Ecto neural progenitor cell (in vitro differentiated cells): ENCODE measurements at places on chromosomes 7 and 10.

- DNase-seq: no peak
These were observed 299.6 kb downstream of the MDFIC start for GRCh38 chr7:115221456-115221855.

DNA sequence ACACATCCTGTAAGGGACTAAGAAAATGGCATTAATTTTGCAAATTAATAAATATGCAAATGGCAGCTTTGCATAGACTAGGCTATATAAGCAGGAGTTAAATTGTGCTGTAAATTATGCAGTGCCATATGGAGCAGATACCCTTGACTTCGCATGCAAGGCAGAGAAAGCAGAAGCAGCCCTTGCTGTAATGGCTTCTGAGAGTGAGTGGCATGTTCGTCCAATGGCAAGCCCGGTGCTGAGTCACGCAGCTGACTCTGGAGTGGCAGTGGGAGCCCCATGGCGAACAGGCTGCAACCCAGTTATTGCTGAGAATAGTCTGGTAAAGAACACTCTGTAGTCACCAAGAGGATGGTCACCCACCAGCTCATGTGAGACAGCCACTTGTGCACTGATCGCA is 1186.5 kb downstream of the TYW1 start:
- no peak for DNase-seq

GRCh38 chr10:49079499-49079898 is 35.8 kb downstream of the VSTM4 start:
- no peak for DNase-seq

DNA sequence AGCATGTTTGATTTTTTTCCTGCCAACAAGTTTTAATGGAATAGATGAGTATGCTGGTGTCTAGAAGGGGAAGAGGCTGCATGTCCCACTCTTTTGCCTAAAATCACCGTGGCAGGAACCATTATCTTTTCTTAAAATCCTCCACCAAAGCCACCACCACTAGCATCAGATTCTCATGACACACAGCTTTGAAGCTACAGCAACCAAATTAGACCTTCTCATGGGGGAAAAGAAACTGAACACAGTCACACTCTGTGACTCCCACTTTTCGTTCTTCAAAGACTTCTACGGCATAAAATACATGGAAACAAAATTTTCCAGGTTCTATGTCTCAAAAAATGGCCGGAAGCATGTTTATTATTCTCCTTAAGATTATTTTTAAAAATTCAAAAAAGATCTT is 81.8 kb downstream of the SGMS1 start:
- no peak for DNase-seq

DNA sequence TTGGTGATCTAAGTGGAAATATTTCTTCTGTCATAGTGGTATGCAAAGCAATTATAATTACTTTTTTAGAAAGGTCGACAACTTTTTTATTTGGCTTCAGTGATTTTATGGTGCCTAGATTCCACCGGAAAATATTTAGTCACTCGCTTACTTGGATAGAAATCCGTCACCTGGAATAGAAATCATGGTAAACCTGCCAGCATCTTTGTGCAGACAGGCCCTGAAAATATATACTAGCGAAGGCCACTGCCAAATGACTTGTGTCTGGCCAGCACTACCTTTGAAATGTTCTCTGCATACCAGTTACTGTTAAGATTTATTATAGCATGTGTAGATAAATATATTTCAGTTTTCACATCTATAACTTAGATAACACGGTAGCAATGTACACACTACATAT is 226.4 kb downstream of the AGMO start:
- DNase-seq: no peak

- no peak for DNase-seq
These were observed 20.8 kb downstream of the ZDHHC16 start for GRCh38 chr10:97466755-97467154.

GRCh38 chr10:119933179-119933578 is 40.6 kb downstream of the SEC23IP start:
- DNase-seq: no peak

DNA sequence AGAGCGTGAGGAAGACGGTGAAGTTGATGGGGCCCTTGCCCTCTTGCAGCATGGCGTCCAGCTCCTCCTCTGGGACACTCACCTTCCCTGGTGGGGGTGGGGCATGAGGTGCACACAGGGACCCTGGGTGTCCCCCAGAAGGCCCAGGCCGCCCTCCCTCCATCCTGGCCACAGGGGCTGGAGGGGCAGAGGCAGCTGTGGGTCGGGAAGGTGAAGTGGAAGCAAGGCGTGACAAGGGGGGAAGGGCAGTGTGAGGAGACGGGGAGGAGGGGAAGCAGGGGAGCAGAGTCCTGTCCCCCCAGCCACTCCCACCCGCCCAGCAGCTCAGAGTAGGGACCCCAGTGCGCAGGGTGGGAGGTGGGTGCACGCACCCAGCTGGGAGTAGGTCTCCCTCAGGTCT is 791 bp downstream of the MYL7 start:
- no peak for DNase-seq

- DNase-seq: no peak
These were observed 54.0 kb upstream of the HECW1 start for GRCh38 chr7:43058271-43059066.

DNA sequence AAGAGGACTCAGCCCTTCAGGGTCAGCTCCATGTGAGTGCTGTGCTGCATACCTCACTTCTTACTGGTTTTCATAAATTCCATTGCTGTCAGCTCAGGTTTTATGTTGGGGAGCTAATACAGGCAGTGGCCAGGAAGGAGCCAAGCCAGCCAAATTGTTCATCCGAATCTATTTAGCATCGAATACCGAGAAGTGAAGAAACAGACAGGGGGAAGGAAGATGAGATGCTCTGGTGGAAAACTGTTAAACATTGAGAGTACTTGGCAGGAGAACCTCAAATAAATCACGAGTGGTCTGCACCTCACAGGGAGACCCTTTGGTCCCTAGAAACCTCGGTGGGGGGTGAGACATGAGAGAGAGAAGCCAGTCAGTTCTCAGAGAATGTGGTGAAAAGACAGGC is 196.0 kb upstream of the TMEM72 start:
- no peak for DNase-seq

- no peak for DNase-seq
These were observed 51.7 kb upstream of the PPIF start for GRCh38 chr10:79295563-79295962.

DNA sequence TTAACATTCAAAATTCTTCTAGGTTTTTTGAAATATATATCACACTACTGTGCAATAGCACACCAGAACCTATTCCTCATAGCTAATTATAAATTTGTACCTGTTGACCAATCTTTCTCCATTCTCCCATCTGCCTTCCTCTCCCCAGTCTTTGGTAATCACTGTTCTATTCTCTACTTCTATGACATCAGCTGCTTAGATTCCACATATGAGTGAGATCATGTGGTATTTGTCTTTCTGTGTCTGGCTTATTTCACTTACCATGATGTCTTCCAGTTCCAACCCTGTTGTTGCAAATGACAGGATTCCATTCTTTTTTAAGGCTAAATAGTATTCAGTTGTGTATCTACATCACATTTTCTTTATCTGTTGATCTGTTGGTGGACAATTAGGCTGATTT is 54.4 kb upstream of the CCDC6 start:
- DNase-seq: no peak

DNA sequence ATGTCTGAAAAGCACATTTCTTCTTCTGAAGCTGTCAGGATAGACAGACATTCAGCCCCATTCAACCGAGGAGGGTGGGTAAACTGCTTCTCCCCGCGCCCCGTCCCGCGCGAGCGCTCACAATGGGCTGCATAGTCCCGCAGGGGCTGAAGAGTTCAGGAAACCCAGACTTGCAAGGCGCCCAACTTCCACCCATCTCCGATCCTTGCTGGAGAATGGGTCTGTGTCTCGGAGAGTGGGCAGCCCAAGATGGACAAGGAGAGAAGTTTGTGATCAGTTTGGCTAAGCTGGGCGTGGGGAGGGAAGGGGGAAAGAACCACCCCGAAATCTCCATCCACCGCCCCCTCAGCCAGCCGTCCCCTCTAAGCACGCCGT is 686 bp downstream of the AASS start:
- DNase-seq: peak; percentile 57

DNA sequence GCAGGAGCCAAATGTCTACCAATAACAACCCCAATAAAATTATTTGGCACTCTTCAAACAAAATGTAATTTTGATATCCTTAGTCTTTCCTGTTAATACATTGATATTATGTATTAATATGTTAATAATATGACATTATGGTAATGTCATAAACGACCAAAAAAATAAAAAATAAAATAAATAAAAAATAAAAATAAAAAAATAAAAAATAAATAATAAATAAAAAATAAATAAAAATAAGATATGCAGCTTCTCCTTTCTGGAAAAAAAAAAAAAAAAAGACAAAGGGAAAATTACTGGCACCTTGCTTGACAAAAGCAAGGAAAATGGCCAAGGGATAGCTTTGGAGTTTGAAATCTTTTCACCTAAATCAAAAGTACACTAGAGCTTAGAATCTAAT is 168.5 kb downstream of the PPP1R17 start:
- DNase-seq: no peak

GRCh38 chr7:81590131-81590530 is 179.7 kb downstream of the HGF start:
- DNase-seq: no peak

DNA sequence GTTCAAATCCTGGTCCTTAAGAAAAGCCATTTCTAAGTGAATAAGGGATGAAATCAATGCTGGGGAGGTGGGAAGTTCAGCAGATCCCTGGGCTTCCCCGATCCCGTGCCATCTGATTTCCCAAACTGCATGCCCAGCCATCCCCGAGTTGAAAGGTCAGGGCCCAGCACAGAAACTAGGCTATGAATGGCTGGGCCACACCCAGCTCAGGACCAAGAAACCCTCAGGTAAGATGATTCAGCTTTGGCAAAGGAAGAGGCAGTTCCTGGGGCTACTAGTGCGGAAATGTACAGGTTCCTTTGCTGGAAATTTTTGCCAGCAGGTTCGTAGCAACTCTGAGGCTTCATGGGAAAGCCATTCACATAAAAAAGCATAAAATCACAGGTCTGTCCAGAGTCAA is 182.7 kb downstream of the FAM107B start:
- no peak for DNase-seq

DNA sequence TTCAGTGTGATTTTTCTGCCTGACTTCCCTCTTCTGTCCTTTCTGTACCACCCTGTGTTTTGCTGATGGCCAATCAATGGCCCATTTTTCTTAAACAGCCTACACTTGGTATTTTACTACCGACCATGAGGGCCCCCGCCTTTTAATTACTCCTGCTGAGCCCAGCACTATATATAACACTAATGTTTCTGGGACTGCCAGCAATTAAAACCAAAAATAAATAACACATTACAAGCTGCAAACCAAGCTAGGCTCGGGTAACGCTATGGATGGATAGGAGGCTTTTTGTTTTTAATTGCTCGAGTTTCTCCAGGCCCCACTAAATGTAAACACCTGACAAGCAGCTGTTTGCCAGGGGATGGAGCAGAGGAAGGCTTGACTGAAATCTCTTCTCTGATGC is 915.4 kb upstream of the AUTS2 start:
- DNase-seq: no peak

DNA sequence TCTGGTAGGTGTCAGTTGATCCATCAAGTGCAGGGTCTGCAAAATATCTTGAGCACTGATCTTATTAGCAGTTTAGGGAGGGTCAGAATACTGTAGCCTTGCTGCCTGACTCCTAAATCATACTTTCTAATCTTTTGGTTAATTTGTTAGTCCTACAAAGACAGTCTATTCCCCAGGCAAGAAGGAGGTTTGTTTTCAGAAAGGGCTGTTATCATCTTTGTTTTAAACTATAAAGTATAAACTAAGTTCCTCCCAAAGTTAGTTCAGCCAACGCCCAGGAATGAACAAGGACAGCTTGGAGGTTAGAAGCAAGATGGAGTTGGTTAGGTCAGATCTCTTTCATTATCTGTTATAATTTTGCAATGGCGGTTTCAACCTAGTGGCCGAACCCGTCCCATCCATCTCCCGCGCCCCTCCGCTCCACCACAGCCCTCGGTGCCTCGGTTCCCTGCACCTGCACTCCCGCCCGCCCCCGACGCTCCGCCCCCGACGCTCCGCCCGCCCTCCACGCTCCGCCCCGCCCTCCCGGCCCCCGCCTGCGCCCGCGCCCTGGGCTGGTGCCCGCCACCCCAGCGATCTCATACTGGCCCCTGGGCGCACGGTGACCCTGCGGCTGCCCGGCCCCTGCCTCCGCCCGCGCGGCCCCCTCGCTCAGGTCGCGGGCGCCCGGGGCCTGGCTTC is at the start of gene ADCK2:
Gene ADCK2, plus strand, starts transcription at position 564 of the 681 bp plus-strand sequence. CDS start 386 bp downstream, outside the sequence.
- peak; percentile 59 for DNase-seq

DNA sequence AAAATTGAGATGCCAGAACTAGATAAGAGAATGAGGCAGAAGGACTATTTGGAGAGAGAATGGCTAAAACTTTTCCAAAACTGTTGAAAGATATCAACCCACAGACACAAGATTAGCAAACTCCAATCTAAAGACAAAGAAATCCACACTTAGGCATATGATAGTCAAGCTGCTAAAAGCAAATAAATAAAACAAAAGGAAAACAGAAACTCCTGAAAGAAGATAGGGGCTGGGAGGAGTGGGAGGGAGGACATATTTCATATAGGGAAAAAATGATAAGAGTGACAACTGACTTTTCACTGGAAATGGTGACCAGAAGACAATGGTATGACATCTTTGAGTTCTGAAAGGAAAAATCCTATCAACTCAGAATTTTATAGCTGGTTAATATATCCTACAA is 105.4 kb upstream of the ADO start:
- DNase-seq: no peak

- DNase-seq: peak; percentile 86
These were observed 15.6 kb downstream of the PDAP1 start for GRCh38 chr7:99392659-99393354.

- DNase-seq: no peak
These were observed 1128.4 kb downstream of the SORCS3 start for GRCh38 chr10:105769248-105770184.

- no peak for DNase-seq
These were observed 153.9 kb downstream of the DNAJC1 start for GRCh38 chr10:21849607-21850006.

GRCh38 chr10:121043124-121043849 is 192.1 kb downstream of the WDR11 start:
- DNase-seq: no peak

DNA sequence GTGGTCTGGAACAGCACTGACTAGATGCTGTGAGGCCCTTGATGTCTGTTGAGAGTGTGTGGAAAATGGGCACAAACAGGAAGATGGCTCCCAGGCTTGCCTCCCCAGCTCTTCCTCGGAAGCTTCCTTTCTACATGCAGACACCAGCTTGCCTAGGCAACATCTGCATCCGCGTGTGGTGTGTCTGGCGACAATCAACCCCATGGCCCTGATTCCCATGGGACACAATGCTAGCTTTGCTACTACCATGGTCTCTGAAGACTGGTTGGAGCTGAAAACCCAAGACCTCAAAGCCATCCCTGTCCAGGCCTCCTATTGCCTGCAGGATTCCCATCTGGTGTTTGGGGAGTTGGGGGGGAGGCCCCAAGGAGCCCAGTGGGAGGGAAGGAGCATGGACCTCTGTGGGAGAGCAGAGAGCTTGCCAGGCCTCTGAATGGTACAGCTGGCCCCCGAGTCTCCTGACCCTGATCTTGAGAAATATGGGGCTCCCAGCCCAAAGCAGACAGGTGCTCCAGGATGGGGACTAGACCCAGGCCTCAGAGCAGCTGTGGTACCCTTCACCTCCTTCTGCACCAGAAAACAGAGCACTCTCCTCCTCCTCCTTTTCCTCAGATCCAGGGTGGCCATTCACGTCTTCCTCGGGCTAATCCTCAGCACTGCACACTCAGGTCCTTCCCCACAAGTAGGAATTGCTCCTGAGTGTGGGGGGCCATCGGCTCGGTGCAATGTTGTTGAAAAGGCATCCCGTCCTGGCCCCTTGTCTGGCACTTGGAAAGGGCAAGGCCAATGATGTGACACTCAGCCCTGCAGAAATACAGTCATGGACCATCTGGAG is 57.6 kb downstream of the ARHGAP22 start:
- peak; percentile 27 for DNase-seq

GRCh38 chr7:129210256-129210988 is 14.4 kb upstream of the AHCYL2 start:
- DNase-seq: peak; percentile 83
